ENCODE measurements at places on chromosomes 12 and 14.

- DNase-seq, result no peak
These were observed 893.3 kb upstream of the MDGA2 start for GRCh38 chr14:48568688-48569087.

DNA sequence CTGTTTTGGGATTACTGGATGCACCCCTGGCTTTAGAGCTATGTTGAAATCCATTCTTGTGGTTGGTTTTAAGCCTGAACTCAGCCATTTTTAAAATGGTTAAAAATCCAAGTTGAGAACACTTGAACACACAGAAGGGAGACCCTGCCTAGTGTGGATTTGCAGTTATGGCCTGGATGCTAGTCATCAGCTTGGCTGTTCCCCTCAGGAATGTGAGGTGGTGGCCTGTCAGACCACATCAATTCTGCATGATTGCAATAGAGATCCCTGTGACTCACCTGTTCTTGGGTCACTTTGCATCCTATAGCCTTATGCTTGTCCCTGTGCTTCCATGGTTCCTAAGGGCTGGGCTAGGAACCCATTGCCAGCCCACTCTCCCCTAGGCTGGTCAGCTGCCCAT, 454.1 kb downstream of the ATP23 start:
- no peak for DNase-seq

DNA sequence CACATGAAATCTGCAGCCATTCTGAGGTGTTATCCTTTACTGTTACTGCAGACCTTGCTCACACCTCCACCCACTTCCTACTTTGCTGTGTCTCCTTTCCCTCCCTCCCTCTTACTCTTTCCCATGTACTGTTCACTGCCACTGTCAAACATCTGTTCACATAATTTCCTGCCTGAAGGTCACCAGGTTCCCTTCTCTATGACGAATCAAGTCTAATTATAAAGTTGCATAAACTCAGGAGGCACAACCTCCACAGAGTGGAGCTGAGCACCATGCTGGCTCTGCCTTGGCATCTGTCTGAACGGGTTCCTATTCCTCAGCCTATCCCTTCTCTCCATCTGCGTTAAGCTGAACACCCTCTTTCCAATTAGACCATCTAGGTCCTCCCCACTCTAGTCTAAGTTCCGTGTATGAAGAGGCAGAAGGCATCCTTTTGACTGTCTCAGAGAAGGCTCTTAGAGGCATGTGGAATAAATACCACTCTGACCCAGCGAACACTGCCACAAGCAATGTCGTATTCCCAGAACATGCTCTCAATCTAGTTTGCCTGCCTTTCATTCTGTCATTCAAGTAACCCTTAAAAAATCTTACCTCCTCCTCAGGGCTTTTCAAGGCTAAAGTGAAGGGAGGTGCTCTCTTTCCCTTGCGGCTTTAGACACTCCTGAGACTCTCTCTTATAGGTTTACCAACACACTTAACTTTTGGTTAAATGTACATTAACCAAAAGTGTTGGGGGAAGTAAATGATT, 48.7 kb downstream of the ACADS start:
- no peak for DNase-seq

DNA sequence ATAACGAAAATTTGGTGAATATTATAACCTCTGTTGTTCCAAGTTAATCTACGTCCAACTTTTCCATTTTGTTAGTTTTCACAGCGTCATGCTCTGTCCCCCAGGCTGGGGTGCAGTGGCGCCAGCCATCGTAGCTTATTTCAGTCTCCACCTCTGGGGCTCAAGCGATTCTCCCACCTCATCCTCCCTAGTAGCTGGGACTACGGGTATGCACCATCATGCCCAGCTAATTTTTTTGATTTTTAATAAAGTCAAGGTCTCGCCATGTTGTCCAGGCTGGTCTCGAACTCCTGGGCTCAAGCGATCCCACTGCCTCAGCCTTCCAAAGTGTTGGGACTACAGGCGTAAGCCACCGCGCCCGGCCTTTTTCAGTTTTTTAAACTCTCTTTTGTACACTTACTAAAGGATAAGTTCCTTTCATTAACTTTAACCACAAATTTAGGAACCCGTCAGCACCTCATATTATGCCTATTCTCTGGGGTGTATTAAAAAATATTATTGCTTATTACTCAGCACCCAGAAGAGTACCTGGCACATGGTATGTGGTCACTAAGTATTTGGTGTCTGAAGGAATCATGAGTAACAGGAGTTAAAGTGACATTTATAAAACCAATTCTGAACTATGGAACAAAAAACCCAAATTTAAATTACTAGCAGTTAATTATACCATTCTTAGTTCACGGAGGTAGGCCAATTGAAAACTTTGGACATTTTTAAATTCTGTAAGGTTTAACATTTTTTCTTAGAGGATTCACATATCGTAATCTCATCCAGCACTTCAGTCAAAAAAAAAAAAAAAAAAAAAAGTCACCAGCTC, 925 bp upstream of the MIPOL1 start:
- DNase-seq, result no peak

- DNase-seq, result no peak
These were observed 113.2 kb downstream of the DPF3 start for GRCh38 chr14:72780751-72781150.

DNA sequence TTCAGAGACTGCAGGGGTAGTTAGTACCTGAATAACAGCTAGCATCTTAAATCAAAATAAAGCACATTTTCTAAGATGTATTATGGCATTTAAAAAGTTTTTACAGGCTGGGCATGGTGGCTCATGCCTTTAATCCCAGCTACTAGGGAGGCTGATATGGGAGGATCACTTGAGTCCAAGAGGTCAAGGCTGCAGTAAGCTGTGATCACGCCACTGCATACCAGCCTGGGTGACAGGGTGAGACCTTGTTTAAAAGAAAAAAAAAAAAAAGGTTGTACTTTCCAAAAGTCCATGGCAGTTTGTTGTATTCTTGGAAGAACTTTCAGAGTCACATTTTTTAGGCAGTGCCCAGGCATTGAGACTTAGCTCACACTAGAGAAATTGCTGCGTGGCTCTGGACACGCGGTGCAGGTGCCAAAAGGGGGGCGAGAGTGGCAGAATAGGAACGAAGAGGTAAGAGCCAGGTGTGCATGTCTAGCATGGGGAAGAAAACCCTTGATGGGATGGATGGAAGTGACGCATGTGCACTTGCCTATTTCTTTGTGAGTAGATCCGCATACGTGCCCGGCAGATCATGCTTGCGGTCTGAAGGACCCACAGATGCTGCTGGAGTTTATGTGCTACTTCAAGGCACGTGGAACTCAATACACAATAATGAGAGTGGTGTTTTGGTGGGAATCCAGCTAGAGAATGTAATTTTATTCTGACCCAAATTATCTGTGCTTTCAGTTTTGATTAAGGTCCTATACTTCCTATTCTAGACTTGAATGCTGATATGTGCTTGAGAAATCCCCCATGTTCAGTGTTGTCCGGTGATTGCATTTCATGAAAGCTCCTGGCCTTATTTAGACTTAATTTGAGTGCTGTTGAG, 11.9 kb downstream of the ANKRD13A start:
- DNase-seq, result no peak

DNA sequence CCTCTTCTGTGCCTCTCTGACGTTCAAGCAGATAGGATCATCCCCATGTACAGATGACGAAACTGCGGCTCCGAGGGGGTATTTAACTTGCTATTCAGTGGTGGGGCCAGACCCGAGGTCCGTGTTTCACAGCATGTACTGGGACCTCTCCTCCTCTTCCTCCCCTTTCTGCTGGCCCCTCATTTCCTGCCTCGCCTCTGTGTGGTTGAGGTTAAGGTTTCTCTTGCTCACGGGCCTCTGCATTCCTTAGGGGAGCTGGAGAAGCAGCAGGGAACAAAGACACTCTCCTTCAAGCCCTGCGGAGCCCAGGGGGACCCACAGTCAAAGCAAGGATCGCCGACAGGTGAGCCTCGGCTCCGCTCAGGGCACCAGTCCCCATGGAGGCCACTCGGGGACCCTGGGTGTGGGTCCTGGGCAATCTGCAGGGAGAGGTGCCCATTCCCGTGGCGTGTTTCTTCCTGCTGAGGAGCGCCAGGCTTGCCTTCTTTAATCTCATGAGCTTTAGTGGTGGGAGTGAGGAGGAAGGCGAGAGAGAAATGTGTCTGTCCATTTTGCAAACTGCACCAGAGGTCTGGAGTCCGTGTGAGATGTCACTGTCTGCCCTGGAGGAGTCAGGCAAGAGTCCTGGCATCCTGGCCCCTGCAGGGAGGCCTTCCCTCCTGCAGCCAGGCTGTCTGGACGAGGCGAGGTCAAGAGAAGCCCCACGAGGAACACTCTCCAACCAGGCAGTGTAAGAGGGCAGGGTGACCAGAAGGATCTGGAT, 45.0 kb downstream of the SLC6A12 start:
- DNase-seq, result no peak

DNA sequence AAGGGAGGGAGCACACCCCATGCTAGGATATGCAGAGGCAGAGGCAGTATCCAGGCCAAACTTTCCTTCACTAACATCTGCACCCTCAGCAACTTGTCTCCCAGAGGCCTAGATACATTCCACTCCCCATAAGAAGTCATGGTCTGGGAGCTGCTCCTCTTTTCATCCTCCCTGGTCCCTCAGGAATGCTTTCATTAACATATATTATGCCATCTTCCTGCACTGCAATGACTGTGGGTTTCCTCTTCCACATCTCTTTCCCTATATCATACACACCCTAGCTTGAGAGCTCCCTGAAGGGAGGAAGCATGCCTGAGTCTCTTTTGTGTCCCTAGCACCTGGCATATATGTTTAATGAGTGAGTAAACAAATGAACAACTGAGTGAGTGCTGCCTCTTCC, 8.6 kb downstream of the DDN start:
- no peak for DNase-seq

- DNase-seq, result peak; percentile 67
These were observed 84.6 kb upstream of the CPSF6 start for GRCh38 chr12:69154585-69155363.

DNA sequence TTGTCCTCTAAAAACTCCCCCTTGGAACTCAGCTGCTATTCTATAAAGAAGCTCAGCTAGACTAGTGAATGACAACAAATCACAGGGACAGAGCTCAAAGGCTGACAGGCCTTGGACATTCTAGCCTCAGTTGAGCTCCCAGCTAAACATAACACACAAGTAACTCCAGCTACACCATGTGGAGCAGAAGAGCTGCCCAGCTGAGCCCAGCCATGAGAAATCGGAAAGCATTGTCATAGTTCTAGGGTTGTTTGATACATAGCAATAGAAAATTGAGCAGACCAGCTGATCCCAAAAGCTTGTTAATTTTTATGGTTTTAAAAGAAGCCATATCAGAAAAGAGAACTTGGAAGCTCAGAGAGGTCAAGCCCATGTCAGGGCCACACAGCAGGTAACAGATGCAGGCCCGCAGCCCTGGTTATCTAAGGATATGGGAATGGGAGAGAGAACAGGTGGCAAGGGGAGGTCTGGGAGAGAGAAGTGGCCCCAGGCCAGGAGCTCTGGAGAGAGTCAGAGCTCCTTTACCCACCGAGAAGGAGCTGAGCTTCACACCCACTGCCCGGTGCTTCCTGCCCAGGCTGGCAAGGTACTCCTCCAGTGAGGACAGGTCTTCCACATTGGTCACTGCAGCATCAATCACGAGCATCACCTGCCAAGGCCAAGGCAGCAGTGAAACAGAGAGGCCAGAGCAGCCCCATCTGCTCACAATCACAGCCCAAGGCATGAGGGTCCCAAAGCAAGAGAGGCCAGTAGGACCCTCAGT, 2.9 kb downstream of the NGB start:
- DNase-seq, result no peak

Data from stimulated activated CD4-positive, alpha-beta T cell treated with anti-CD3 and anti-CD28 coated beads, Interleukin-15, amount 100 ng/mL, for 48 hours (primary cell).